ENCODE measurements at places on chromosomes 6 and 20. TPM values are rescaled to one million over a fixed set of nuclear protein-coding genes. Genes with fewer than 3 reads are reported as not detected.

The SAMD5 gene
- total RNA-seq = 0.18 TPM

- no peak for DNase-seq
Observed at GRCh38 chr20:17594443-17594842, 24.6 kb downstream of the DSTN start.

The NRSN1 gene
- not detected for total RNA-seq

DNA sequence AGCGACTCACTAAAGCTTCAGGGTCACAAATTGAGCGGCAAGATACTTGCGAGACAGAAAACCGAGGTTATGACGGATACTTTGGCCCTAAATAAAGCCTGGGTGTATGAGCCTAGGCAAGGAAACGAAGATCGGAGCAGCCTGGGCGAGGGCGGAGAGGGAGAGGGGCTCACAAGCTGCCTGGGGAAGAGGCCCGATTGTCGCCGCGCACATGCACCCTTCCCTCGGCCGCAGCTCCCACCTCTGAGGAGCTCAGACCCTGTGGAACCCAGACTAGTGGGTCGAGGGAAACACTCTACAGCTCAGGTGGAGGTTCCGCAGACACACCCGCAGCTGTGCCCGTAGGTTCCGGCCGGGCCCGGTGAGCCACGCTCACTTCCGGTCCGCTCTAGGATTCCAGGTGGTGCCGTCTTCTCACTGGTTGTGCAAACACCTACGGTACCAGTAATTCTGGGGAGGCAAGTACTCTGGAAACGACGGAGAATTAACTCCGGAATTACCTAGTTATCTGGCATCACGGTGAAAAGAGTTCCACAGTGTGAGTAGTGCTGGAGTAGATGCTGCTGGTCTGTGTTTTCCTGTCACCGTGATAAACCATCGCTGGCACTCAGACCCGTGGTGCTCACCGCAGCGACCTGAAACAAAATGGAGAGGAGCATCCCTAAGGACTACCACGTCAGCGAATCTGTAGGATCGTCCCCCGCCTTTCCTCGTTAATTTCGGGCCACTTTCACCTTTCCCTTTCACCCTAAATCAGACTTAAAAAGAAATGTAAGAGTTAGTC, 61.5 kb downstream of the GPX5 start:
- DNase-seq = peak; percentile 83

GRCh38 chr20:47215653-47216397, 140.7 kb downstream of the ZMYND8 start:
- no peak for DNase-seq

GRCh38 chr20:10784554-10785183, 110.9 kb upstream of the JAG1 start:
- DNase-seq = no peak

The CD40 gene
- 5.1 TPM for total RNA-seq

GRCh38 chr6:24140591-24140990, 14.6 kb downstream of the NRSN1 start:
- no peak for DNase-seq

DNA sequence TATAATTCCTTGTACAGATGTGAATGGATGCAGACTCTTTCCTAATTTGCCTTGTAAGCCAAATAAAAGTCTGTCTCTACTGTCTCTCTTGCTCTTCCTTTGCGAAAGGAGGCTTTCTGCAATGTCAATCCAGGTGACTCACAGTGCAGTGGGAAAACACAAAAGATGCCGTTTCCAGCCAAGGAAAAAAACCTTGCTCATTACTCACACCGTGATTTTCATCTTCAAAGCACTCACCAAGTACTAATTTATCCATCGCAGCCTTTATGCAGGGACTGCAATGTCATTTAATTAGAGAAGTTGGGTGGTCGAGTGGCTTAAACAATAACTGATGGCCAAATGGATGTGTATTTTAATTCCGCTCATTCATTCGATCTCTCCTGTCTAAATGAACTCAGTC, 23.8 kb downstream of the SAYSD1 start:
- no peak for DNase-seq

- no peak for DNase-seq
Observed at GRCh38 chr20:39067526-39068216, 105.5 kb downstream of the DHX35 start.

- DNase-seq = no peak
Observed at GRCh38 chr6:10531942-10532341, 10.8 kb downstream of the GCNT2 start.

DNA sequence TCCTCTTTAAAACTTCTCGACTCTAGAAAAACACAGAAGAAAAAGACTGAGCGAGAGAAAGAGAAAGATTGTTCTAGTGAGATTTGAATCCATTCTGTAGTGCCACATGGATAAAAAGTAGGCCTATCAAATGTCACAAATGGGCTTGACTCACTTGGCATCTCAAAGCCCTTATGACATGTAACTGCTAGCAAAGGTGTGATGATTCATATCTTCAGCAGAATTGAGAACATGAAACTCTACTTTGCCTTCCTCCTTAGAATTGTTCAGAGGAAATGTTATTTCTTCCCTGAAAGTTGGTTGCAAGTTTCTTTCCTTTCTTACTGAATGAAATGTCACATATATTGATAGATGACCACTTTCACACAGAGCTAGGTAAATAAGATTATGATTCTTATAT, 40.4 kb upstream of the DUSP22 start:
- DNase-seq = no peak

- no peak for DNase-seq
Observed at GRCh38 chr6:114315831-114316595, 26.8 kb downstream of the HS3ST5 start.

DNA sequence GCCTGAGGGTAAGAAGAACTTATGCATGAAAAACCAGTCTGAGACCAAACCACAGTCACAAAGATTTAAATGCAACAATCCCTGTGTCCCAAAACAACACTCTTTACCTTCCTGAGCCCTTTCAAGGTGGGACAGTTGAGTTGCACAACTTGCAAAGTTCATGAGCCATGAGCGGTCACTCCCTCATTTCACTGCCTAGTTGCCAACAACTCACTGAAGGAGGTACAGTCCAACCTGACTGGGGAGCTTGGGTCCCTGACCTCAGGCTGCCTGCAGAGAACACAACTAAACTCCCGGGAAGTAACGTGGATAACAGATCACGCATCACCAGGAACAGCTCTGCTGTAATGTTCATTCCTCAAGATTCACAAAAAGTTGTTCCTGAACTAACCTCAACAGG, 69.4 kb downstream of the MBOAT1 start:
- no peak for DNase-seq

The KCNG1 gene
- 2.8 TPM for total RNA-seq

- no peak for DNase-seq
Observed at GRCh38 chr6:55212156-55212555, 37.8 kb downstream of the HCRTR2 start.

DNA sequence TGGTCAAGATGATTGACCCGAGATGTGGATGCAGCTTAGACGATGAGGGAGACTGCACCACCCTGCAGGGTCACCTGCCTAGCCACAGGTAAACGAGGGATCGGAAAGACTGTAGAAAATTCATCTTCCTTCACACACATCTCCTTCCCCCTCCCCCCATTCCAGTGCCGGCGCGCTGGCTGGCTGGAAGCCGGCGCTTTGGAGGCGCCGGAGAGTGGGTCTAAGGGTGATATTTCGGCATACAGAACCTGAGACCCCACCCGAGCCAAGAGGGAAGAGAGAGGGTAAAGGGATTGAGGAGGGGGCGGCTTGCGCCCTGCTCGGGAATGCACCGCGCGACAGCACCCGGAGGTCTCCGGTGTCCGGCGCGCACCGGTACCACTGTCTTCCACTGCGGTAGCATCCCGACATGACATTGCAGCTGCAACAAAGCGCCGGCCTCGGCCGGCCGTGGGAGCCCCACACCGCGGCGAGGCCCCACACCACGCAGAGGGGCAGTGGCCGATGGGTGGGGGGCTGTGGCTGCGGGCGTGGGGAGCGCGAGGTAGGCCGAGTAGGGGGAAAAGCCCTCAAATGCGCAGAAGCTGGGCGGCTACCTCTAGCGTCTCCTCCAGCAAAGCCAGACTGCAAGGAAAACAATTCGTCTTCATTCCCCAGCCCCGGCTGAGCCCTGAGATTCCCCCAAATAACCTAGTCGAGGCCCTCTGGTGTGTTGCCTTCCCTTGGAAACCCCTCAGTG, 984 bp downstream of the TNFRSF21 start:
- peak; percentile 30 for DNase-seq

DNA sequence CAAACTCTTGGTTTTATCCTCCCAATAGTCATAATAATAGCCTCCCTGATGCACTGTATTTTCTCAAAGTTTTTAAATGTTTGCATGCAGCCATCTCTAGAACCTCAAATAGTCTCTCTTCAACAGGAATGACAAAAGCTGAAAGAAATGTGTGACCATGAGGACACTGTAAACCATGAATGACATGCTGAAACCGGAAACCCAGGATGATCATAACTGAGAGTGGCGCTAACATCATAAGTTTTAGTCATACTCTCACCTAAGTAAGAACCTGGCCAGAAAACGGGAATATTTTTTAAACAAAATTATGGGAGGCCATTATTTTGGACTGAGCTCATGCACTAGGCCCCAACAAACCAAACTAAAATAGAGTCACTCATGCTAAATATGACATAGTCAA, 278.4 kb upstream of the STXBP5 start:
- no peak for DNase-seq

GRCh38 chr6:108839083-108839642, 9.1 kb upstream of the ARMC2 start:
- DNase-seq = no peak

The GPX5 gene
- total RNA-seq = not detected

GRCh38 chr6:143049611-143050010, 11.1 kb upstream of the AIG1 start:
- DNase-seq = no peak

DNA sequence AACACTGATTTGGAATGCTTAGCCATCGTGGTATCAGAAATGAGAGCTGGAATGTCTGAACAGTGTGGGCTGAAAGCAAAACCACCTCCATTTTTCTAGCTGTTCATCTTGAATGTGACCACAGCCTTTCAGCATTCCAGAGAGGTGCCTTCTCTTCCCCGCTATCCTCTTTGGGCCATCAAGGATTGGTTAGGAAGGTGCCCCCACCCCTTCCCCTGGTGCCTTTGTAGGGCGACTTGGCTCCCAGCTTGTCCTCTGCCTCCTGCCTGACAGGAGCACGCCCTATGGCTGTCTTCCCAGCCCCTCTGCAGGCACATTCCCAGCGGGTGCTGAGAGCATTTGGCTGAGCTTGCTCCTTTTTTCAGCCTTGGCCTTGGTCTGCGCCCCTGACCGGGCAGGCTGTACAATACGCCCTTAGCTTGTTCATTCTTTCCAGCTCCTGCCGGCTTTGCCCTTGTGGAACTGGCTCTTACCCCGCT, 97.5 kb downstream of the ARMC2 start:
- DNase-seq = no peak

The PPP1R3D gene
- total RNA-seq = 4.7 TPM

- DNase-seq = no peak
Observed at GRCh38 chr6:158622545-158623190, 21.9 kb downstream of the DYNLT1 start.

The EDN1 gene
- total RNA-seq = not detected

The PRKN gene
- 0.87 TPM for total RNA-seq

DNA sequence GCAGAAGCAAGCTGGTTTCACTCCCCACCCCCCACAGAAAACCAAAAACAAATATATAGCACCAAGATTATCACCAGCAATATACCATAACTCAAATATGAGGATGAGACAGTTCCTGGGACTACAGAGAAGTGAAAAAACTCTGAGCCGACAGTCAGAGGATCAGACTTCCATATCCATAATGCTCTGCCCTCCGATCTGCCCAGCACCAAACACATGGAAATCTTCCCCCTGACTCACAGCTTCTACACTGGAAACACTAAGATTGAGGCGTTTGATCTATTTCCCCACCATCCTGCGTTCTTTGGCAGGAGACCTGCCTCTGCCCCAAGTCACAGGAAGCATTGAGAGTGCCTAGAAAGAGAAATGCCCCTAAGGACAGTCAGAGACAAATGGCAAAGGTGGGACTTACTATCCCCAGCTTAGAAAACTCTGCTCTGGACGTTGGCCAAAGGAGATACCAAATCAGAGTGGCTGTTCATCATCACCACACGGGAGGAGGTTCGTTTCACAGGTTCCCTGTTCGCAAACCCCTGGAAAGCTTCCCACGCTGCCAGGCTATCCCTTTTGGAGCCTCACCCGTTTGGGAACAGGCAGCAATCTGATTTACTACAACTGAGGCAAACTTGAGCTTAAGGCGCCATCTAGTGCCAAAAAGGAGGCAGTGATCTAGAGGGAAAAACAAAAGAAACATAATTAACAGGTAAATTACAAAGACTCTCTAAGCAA, 48.7 kb upstream of the SRSF6 start:
- DNase-seq = peak; percentile 25

DNA sequence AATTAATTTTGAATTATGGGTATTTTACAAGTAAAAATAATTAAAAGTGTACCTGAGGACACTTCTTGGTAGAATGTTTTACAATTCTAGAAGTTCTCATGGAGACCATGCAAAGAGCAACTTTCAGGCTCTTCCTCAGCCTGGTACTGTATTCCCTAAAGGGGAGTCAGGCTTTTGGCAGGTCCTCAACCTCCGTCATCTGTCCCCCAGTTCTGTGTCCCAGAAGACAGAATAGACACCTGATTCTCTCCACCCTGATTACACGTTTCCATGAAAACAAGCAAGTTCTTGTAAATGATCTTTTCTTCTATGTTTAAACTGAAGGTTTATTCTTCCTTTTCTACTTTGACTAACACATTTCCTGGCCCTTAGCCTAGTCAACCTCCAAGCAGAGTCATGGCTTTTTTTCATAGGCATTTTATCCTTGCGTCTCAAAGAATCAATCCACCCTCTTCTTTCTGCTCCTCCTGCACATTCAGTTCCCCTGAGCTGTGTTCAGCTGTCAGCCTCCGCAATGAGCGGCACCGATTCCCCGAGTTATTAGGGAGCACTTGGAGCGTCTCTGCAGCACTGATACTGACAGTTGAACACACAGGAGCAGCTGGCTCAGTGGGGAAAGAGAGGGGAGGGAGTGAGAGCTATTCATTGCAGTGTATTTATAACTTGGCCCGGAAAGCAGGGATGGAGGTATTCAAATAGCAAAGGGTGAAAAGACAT, 1082.4 kb upstream of the MAP3K7 start:
- DNase-seq = no peak

DNA sequence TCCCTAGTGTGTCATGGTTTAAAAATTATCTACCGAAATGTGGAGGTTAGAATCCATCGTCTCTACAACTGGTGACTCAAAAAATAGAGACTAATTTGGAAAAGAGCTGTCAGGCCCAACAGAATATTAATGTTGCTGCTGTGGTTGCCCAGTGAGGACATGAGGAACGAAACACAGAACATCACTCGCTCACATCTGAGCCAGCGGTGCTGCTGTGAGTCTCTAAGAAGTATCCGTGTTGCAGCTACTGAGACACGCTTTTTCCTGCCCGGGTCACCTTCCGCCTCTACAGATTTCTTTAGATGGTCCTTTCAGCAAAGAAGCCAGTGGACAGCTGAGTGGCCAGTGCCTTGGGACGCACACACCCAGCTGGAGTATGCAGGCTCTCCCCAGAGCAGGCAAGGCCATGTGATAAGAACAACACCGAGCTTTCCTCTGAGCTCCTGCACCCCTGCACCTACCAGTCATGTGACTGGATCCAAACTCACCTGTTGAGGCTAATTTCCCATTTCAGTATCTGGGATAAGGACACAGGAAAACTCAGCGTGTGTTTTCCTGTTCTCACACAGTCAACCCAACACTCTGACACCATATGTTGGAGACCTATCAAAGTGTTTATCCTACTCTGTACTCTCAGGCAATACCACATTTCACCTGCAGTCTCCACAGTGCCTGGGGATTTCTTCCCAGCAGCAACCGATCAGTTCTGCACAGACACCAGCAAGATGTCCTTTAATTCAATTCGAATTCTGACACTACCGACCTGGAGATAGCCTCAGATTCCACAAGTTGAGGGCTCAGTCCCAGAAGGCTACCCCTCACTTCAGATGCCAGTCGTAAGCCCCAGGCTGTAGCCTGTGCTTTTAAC, 119.0 kb upstream of the RPS6KA2 start:
- DNase-seq = no peak

The NKX2-2 gene
- not detected for total RNA-seq

The MCCD1 gene
- total RNA-seq = not detected

The GNAS-AS1 gene
- total RNA-seq = 1.1 TPM

All from activated CD4-positive, alpha-beta T cell treated with anti-CD3 and anti-CD28 coated beads for 36 hours (primary cell).